ENCODE measurements at places on chromosomes 16 and 17.

DNA sequence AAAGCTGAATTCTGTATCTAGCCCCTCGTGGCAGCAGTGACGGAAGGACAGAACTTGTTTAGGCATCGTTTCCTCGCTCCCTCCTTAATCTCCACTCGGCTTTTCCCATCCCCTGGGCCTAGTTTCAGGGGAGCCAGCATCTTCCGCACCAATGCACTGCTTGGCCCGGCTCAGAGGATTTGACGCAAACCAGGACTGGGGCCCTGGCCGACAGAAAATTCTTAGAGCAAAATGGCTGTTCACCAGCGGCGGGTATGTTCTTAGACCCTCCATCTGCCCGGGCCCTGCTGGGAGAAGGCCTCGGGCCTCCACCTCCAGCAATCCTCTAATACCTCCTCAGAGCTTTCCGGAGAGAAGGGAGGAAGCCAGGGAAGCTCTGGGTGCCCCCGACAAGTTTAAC, 54.6 kb downstream of the TBC1D16 start:
- DNase-seq = no peak

DNA sequence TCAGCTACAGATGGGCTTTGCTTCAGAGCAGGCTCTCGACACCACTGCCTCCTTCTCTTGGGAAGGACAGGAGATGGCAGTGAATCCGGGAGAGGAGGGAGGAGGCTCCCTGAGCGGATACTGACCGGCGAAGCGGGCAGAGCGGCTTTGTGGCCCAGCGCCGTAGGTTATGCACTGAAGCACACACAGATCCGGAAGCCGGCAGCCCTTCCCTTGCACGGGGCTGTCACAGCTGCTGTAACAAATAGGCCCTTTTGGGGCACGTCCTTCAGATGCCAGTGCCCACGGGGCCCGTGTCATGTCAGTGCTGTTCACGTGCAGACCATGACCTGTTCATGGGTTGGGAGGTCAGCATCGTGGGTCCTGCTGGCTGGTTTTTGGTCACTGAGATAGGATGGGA, 144.7 kb upstream of the CHMP6 start:
- no peak for DNase-seq

GRCh38 chr16:11151885-11152629, 103.9 kb downstream of the SOCS1 start:
- no peak for DNase-seq

DNA sequence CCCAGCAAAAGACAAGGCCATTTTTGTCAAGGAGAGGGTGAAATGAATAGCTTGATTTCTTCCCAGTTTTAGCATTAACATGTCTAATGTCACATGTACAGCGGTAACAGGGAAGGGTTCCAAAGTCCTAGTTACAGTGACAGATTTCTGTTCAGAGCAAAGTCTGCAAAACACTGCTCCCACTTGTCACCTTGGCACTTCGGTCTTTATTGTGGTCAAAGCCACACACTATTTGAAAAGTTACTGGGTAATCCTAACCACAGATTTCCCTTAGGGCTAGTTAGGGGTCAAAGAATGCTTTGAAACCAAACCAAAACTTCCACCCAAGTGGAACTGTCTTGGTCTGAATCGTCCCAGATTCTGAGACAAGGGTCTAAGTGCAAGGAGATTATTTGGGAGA, 455.6 kb downstream of the HS3ST3B1 start:
- no peak for DNase-seq

DNA sequence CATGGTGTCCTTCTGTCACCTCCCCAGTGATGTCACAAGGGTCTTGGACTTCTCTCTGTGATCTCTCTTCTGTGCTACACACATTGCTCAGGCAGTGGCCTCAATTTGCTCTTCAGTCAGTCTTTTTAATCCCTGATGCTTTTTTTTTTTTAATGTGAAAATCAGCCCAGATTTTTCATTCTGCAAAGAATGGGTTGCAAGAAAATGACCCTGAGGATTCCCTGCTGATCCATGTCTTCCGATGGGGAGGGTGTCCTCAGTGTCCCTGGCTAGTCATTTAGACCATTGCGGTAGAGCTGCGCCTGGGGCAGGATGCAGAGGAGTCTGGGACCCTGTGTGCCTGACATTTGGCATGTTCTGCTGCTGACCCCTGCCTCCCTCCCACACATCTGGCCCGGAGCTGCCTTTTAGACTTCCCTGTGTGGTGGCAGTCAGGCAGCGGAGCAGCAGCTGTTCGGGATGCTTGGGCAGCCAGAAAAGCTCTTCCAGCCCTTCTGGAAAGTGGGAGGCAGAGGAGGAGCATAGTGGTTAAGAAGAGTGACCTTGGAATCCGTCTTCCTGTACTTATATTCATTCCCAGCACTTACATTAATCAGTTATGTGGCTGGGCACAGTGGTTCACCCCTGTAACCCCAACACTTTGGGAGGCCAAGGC, 12.3 kb downstream of the GPT2 start:
- no peak for DNase-seq

GRCh38 chr17:60352071-60352470, 39.9 kb downstream of the USP32 start:
- no peak for DNase-seq

DNA sequence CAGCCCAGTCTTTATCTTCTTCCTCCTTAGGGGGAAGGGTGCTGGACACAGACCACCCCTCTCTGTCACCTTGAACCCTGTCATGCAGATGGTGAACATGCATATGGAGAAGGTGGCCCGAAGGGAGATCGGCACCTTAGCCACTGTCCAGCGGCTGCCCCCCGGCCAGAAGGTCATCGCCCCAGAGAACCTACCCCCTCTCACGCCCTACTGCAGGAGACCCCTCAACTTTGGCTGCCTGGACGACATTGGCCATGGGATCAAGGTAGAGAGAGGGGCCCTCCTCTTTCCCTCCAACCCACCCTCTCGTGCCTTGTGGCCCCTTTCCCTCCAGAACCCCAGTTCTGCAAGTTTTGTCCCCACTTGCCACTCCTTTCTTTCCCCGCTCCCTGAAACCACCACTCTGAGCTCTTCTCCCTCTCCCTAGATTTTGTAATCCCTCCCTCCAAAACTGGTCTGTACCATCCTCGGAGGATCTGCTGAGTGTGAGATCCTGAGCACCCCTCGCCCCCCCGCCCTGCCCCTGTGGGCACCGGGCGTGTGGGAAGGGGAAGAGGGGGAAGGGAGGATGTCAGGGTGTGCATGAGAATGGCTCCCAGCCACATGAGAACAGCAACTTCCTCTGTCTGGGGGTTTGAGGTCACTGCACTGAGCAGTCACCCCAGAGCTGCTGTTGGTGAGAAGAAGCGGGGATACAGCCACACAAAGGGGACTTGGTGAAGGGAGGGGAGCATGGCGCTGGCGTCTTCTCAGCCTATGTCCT, 7.3 kb downstream of the ABI3 start:
- peak; percentile 73 for DNase-seq

- no peak for DNase-seq
Measured at GRCh38 chr17:36027761-36028160, 10.0 kb upstream of the CCL23 start.

- DNase-seq = no peak
Measured at GRCh38 chr16:52545898-52546266, 1.1 kb downstream of the TOX3 start.

GRCh38 chr17:47791025-47791424, 30.6 kb downstream of the OSBPL7 start:
- DNase-seq = no peak

DNA sequence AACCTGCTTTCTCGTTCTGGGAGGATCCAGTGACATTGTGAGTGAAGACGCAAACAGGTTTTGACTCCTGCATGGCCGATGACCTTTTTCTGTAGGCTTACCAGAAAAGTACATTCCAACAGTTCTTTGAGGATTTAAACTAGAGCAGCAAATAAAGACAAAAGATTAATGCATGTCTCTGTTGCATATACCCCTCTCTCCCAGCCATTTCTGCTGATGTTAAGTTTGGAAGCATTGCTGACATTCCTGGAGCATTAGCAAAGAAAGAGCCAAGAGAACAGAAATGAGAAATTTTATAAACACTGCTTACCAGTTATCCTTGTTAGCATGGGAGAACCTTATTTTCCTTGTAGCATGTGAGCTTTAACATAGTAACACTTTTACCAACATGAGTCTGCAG, 49.3 kb downstream of the SIAH1 start:
- no peak for DNase-seq

DNA sequence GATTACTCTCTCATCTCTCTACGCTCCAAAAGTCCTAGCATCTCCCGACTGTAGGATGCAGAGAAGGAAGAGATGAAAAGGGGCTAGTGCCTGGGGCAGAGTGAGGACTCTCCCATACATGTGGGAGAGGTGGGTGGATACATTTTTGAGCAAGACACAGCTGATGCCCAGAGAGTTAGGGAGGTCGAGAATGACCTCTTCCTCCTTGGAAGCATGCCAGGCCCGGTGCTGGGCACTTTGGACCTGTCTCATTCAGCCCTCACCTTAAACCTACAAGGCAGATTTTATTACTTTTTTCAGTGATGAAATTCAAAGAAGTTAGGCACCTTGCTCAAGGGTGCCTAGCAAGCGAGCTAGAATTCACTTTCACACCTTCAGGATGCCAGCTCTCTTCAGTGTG, 38.2 kb downstream of the WSCD1 start:
- no peak for DNase-seq

GRCh38 chr17:7629939-7630571, at the start of gene SHBG:
Gene SHBG, plus strand, starts transcription at chr17:7630135. Its CDS starts 38 bp downstream, at chr17:7630173.
- DNase-seq = no peak

GRCh38 chr17:44384823-44385286, 4.6 kb downstream of the ITGA2B start:
- DNase-seq = no peak

GRCh38 chr16:67528222-67528869, at the start of gene RIPOR1:
Gene RIPOR1, plus strand, starts transcription at chr16:67528829. Its CDS starts 9,618 bp downstream, at chr16:67538447.
- peak; percentile 21 for DNase-seq

DNA sequence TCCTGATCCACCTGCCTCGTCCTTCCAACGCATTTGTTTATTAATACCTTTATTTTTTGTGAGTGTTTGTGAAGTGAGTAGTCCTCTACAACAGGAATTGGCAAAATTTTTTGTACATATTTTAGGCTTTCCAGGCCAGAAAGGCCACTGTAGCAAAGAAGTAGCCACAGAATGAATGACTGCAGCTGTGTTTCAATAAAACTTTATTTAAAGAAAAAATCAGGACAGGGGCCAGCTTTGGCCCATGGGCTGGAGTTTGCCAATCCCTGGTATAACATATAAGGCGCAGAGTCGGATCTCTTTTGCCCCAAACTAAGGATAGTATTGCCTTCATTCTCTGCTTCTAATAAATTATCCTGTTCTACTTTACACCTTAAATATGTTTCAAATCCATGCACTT, 198.0 kb upstream of the COX10 start:
- no peak for DNase-seq

- no peak for DNase-seq
Measured at GRCh38 chr17:8051831-8052230, 13.0 kb downstream of the ALOX15B start.

DNA sequence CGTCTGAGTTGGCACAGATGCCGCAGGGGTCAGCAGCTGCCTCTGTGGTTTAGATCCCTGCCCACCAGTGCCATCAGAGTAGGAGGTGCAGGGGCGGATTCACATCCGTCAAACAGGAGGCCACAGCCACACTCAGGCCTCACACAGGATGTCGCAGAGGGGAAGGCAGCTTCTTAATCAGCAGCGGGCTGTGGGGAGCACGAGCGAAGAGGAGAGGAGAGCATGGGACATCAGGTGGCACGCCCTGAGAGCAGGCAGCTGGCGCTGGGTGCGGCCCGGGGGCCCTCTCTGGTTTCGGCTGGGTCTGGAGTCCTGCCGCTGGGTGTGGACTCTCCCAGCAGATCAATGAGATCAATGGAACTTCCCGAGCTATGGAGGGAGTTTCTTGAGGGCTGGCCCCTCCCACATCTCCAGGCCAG, 9.6 kb downstream of the LLGL2 start:
- no peak for DNase-seq

Measured in pons (tissue), 1 donor.